H1 (cell line): ENCODE measurements at places on chromosomes 3 and 15. TPM values are rescaled to one million over a fixed set of nuclear protein-coding genes. Genes with fewer than 3 reads are reported as not detected.

DNA sequence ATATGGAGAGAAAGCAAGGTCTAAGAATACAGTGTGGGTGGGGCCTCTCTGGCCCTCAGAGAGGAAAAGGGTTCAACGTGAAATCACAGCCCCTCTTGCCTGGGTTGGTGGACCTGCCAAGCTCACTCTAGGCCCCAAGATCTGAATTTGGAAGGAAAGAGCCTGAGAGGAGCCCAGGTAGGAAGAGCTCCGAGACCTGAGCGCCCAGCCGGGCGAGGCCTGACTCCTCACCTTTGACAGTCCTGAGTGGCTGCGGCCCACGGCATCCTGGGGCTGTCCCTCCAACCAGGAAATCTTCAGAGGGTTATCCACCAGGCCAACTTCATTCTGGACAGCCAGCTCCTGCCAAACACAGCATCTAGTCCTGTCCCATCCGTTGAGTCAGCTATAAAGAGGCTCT lies 3.7 kb downstream of the C15orf62 start:
- DNase-seq: no peak
- no peak overlapping the region for H3K4me3 ChIP-seq
- no peaks in the 10 kb centered on the region for H3K27me3 ChIP-seq
- no peaks in the 10 kb centered on the region for H3K4me1 ChIP-seq
- no peak overlapping the region for H3K27ac ChIP-seq
- H3K36me3 ChIP-seq: no peaks in the 10 kb centered on the region; the same call in 1 of the 2 replicates

DNA sequence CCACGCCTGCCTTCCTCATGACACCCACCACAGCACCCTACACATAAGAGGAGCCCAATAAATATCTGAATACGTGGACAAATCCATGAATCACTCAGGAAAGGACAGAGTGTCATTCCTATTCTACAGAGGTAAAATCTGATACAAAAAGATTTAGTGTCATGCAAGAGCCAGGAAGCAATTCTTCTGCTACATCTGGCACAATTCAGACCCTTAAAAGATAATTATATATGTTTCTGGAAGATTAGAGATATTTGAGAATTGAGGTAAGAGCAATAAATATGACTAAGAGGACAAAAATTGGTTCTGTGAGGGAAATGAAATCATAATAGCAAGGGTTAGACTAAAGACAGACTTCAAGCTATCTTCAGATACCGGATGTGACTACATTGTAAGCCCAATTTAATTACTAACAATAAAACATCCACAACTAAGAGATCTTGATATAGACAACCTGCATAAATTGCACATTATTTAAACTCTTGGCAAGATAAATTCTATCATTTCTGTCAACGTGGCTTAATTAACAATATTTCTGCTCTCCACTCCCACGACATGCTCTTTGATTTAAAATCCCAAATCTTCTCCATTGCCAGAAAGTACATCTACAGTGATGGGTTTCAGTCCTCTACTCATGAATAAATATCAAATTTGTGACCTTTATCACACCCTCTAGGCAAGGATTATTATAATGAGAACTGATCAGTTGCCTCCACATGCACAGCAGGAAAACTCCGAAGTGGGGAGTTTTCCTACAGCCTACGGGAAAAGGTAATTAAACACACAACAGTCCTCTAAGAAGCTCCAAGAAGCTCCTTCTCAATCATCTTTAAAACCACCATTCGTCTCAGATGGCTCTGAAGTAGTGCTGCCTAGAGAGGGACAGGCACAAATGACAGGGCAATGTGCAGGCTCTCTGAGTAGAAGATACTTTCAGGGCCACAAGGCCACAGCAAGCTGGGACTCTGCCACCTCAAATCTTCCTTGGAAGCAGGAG lies 32.6 kb downstream of the MB21D2 start:
- H3K36me3 ChIP-seq: no peaks in the 10 kb centered on the region
- no peak overlapping the region for H3K4me3 ChIP-seq
- H3K4me1 ChIP-seq: peaks cover 14% of the 10 kb centered on the region
- H3K27ac ChIP-seq: no peak overlapping the region
- no peaks in the 10 kb centered on the region for H3K27me3 ChIP-seq
- DNase-seq: no peak

GRCh38 chr3:24101676-24102168 lies 156.6 kb downstream of the NR1D2 start:
- DNase-seq: no peak
- H3K4me3 ChIP-seq: no peak overlapping the region

DNA sequence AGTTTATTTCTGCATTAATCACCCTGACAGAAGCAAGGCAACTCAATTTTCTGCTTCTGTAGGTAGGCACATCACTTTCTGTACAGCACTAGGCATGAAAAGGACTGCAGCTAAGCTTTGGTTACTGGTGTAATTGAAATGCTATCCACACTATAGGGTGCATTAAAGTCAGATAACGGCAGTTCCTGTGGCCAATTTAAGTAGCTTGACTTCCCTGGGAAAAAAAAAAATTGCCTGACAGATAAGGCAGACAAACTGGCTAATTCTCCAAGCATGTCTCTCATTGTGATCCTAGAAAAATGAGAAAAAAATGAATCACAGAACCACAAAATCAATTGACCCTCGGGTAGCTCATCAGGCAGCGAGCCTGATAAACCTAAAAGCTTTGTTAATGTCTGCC lies 151.4 kb downstream of the MEIS2 start:
- H3K4me3 ChIP-seq: no peak overlapping the region
- H3K36me3 ChIP-seq: no peaks in the 10 kb centered on the region
- H3K27ac ChIP-seq: no peak overlapping the region
- H3K4me1 ChIP-seq: peaks cover 8% of the 10 kb centered on the region
- H3K27me3 ChIP-seq: no peaks in the 10 kb centered on the region
- no peak for DNase-seq

Gene SNAP23
- 71.3 and 72.8 TPM in 2 replicates for total RNA-seq

Gene PLIN1
- 0.11 TPM in 1 of 2 replicates, not detected in the other for total RNA-seq

- no peak within 1 kb of the TSS for H3K27ac ChIP-seq
- peak; percentile 67 for DNase-seq
- peaks cover 14% of the 10 kb centered on the region for H3K27me3 ChIP-seq
- peak within 1 kb of the TSS; percentile 57 for H3K4me3 ChIP-seq
- H3K4me1 ChIP-seq: peaks cover 5% of the 10 kb centered on the region; the same call in 1 of the 2 replicates
- no peaks in the 10 kb centered on the region for H3K36me3 ChIP-seq
These were observed at the start of gene GPR156 for GRCh38 chr3:120284747-120285507. Gene GPR156, minus strand, starts transcription at chr3:120285222. Its CDS starts 41,124 bp downstream, at chr3:120244098.

- no peaks in the 10 kb centered on the region for H3K27me3 ChIP-seq
- DNase-seq: no peak
- H3K27ac ChIP-seq: no peak overlapping the region
- H3K4me1 ChIP-seq: no peaks in the 10 kb centered on the region
- H3K36me3 ChIP-seq: no peaks in the 10 kb centered on the region
These were observed 61.0 kb upstream of the PPARG start for GRCh38 chr3:12227833-12228232.

Gene WDR49
- 1.7 and 3.2 TPM in 2 replicates for total RNA-seq

- no peaks in the 10 kb centered on the region for H3K36me3 ChIP-seq
- no peak for DNase-seq
- H3K27me3 ChIP-seq: peaks cover 7% of the 10 kb centered on the region
- peak overlapping the region; percentile 75 for H3K4me3 ChIP-seq
- no peaks in the 10 kb centered on the region; the same call in none of the 2 replicates for H3K4me1 ChIP-seq
- no peak overlapping the region for H3K27ac ChIP-seq
These were observed 1.5 kb downstream of the UBE2Q2 start for GRCh38 chr15:75844629-75845335.

GRCh38 chr3:15298504-15298903 lies 33.9 kb downstream of the SH3BP5 start:
- H3K27ac ChIP-seq: no peak overlapping the region
- H3K27me3 ChIP-seq: no peaks in the 10 kb centered on the region
- no peak overlapping the region for H3K4me3 ChIP-seq
- H3K4me1 ChIP-seq: no peaks in the 10 kb centered on the region
- no peaks in the 10 kb centered on the region; the same call in 1 of the 2 replicates for H3K36me3 ChIP-seq

DNA sequence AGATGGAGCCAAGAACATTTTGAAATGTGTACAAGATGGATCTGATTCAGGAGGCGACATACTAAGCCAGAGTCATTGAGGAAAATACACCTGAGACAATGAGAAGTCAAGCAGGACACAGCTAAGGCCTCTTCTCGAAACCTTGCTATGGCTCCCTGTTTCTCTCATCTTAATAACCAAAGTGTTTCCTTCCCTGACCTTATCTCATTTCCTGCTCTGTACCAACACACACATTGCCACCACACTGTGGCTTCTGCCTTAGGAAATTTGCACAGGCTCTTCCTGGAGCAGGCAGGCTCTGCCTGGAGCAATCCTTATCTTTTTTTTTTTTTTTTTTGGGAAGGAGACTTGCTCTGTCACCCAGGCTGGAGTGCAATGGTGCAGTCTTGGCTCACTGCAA lies 36.6 kb downstream of the OXSM start:
- peaks cover under 1% of the 10 kb centered on the region; the same call in 1 of the 2 replicates for H3K4me1 ChIP-seq
- DNase-seq: no peak
- no peaks in the 10 kb centered on the region for H3K36me3 ChIP-seq
- H3K27ac ChIP-seq: no peak overlapping the region
- no peak overlapping the region for H3K4me3 ChIP-seq
- H3K27me3 ChIP-seq: no peaks in the 10 kb centered on the region

DNA sequence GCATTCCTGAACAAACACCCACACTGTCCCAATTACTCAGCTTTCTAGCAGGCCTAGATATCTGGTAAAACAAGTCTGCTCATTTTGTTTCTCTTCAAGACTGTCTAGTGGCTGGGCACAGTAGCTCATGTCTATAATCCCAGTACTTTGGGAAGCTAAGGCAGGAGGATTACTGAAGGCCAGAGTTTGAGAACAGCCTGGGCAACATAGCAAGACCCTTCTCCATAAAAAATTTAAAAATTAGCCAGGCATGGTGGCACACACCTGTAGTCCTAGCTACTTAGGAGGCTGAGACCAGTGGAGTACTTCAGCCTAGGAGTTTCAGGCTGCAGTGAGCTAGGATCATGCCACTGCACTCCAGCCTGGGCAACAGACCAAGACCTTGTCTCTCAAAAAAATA lies 6.2 kb upstream of the PTPN23 start:
- H3K36me3 ChIP-seq: no peaks in the 10 kb centered on the region
- no peak for DNase-seq
- peaks cover 3% of the 10 kb centered on the region; the same call in 1 of the 2 replicates for H3K4me1 ChIP-seq
- no peak overlapping the region for H3K4me3 ChIP-seq
- H3K27me3 ChIP-seq: no peaks in the 10 kb centered on the region

Gene NTRK3
- total RNA-seq: 4.5 and 4.6 TPM in 2 replicates

Gene CYP11A1
- 1.9 and 3.3 TPM in 2 replicates for total RNA-seq

DNA sequence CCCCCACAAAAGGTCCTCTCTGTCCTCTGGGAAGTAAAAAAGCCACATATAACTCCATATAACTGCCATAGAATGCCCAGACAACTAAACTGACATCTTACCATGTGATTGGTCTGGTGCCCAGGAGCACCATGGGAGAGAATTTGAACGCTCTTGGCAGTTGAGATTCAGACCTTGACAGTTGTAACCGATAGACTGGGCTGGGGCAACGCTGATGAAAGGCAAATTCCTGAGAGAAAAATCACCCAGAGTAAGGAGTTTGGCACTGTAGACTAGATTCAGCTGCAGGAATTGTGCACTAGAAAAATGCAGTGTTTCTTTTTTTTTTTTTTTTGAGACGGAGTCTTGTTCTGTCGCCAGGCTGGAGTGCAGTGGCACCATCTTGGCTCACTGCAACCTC lies 240.5 kb downstream of the SOX2 start:
- H3K4me3 ChIP-seq: no peak overlapping the region
- no peak overlapping the region for H3K27ac ChIP-seq
- H3K4me1 ChIP-seq: no peaks in the 10 kb centered on the region; the same call in 1 of the 2 replicates
- no peaks in the 10 kb centered on the region for H3K27me3 ChIP-seq
- DNase-seq: no peak

DNA sequence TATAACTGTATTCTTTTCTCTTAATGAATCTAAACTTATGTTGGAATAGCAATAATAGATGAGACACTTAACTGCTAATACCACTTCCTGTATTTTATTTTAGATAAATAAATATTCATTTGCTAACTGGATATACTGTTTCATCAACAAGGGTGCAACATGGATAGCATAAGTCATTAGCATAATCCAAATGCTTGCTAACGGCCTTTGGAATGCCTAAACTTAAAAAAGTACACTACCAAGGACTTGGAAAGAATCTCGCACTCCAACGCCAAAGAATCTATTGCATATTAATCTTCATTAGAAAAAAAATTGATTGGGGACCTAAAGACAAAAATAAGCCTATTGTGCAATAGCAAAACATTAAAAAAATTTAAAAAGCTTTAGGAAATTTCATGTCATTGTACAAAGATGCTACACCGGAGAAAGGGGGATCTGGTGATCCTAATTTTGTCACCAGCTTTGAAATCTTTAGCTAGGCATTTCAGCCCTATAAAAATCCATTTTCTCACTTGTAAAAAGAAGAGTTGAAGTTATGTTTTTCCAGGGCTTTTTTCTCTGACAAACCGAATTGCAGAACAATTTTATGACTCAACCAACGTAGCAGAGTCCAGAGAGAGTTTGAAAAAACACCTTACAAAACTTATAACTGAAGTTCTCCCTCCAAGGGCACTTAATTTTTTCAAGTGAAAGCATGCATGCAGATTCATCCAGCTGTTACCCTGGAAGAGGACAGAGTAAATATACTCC lies 4.1 kb downstream of the VGLL3 start:
- H3K27me3 ChIP-seq: no peaks in the 10 kb centered on the region; the same call in 1 of the 2 replicates
- H3K36me3 ChIP-seq: no peaks in the 10 kb centered on the region
- no peak for DNase-seq

- H3K27me3 ChIP-seq: no peaks in the 10 kb centered on the region
- no peak for DNase-seq
- no peaks in the 10 kb centered on the region for H3K4me1 ChIP-seq
- H3K4me3 ChIP-seq: no peak overlapping the region
- H3K27ac ChIP-seq: no peak overlapping the region
- H3K36me3 ChIP-seq: no peaks in the 10 kb centered on the region
These were observed 106.5 kb downstream of the MYO9A start for GRCh38 chr15:72011302-72011942.

GRCh38 chr15:66670762-66671580 lies 31.1 kb upstream of the SMAD6 start:
- H3K27me3 ChIP-seq: no peaks in the 10 kb centered on the region
- DNase-seq: peak; percentile 86
- H3K27ac ChIP-seq: no peak overlapping the region
- no peaks in the 10 kb centered on the region for H3K36me3 ChIP-seq
- peaks cover 19% of the 10 kb centered on the region for H3K4me1 ChIP-seq
- H3K4me3 ChIP-seq: no peak overlapping the region
